NCI-H524 treated with DMSO at 0.1 percent for 48 hours (cell line): ENCODE measurements at places on chromosomes 7 and 10.

GRCh38 chr10:70481831-70482530, 3.4 kb downstream of the PALD1 start:
- no peak for DNase-seq

DNA sequence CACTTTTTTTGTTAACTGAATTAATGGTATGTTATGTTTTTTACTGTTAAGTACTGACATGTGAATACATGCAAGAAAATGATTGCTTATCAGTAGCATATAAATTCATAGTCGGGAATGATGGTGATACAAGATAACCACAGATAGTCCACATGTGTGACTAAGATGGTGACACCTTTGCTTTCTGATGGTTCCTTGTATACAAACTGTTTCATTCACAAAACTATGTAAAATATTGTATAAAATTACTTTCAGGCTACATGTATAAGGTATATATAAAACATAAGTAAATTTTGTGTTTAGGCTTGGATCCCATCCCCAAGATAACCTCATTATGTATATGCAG, 10.0 kb downstream of the CISD1 start:
- DNase-seq = no peak

DNA sequence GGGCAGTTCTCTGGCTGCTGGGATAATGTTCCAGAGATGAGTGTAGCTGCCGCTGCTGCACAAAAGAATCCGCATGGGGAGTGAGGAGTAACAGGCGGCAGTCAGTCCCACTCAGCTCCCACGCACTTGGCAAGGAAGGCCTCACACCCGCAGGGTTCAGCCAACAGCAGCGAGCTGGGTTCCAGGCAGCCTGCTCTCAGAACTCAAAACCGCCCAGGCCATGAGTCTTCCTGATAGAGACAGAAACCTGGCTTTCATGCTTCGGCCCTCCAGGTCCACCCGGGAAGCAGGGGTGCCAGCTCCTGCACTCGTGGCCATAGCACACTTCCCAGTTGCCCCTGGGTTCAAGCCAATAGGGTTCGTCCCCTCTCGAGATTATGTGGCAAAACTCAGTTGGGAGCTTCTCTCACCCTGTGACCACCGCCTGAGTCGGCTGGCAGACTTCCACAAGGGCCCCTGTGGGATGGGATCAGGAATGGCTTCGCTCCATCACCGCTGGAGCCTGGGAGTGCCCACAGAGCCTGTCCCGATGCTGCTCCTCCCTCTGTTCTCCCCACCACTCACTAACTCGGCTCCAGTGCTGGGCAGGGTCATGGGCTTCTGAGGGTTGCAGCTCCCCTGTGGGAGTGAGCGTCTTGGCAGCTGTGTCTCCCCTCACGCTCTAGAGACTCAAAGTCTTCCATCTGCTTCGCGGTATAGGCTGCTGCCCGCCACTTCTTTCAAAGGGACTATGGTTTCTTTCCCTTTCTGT, 20.6 kb downstream of the CLRN3 start:
- DNase-seq = no peak

DNA sequence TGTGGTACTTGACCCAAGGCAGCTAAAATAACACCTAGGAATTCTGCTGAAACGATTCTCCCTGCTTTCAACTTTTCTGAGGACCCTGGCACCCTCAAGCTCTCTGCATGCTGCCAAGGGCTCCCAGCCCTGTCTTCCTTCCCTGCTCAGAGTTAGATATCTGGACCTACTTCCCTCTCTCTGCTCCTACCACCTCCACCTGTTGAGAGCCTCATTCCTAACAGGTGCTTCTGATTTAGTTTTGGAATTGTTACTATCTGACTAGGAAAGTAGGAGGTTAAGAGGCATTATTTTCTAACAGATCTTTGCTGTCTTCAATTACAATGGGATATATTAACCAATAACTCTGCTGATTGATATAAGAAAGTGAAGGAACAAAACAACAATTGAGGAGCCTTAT, 253.8 kb downstream of the FZD1 start:
- no peak for DNase-seq

GRCh38 chr10:69801434-69802315, at the start of gene COL13A1:
Gene COL13A1, plus strand, starts transcription at chr10:69801906. Its CDS starts 518 bp downstream, at chr10:69802424.
- no peak for DNase-seq

GRCh38 chr7:158431941-158432347, 155.7 kb downstream of the PTPRN2 start:
- no peak for DNase-seq

DNA sequence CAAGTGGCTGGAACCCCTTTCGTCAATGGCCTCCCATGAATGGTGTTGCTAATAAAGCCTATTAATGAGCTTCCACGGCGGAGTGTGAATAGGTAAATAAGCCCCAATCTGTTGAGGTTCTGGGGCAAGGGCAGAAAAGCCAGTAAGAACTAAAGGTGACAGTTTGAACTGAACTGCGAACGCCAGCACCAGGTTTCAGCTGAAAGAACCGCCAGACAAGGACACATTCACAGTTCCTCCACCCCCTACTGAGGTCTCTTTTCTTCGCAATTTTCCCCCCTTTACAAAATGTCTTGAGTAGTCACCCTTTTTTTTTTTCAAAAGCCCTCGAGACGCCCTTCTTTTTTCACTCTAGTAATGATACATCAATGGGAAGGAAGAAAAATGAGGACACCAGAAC, 2.4 kb upstream of the FGFR2 start:
- no peak for DNase-seq

- DNase-seq = no peak
Observed at GRCh38 chr10:6617309-6618076, 37.4 kb upstream of the PRKCQ start.

DNA sequence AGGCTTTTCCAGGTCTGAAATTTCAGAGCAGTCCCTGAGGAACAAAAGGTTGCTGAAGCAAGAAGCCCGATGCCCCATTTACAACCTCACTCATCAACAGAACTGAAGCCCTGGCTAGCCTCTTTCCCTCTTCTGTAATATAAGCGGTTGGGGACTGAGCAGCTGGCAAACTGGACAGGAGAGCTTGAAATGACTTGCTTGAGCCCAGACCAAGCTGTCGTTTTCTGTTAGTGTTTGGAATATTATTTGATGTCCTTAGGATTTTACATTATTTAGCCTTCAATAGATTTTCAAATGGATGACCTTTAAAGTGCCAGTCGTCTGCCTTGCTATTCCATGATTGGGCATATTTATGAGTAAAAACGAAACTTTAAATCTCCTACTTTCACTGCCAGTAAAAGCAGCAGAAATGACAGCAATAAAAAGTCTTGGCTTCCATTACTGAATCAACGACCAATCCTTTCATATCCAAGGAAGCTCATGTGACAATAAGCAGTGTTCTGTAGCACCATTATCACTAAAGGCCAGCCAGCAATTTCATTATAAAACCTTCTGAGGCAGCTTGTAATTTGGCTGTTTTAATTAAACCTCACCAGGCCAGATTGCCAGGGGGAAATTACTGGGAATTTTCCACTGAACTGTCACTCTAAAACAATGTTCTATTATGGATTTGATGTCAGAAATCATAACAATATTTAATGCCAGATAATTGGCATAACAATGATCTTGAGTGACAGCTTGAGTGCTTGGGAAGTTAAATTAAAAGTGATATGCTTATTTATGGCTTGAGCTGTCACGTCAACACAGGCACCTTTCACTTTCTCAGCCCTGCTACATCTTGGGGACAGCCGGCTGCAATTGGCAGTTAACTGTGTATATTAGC, 85.9 kb downstream of the LSMEM1 start:
- DNase-seq = peak; percentile 70

GRCh38 chr10:95196046-95196445, 2.0 kb downstream of the ACSM6 start:
- no peak for DNase-seq

- DNase-seq = no peak
Observed at GRCh38 chr7:63042730-63043511, 955.7 kb upstream of the ZNF722 start.

- DNase-seq = no peak
Observed at GRCh38 chr7:98934267-98934666, 55.9 kb downstream of the TRRAP start.

- DNase-seq = no peak
Observed at GRCh38 chr10:103949728-103950127, 17.2 kb upstream of the SLK start.

DNA sequence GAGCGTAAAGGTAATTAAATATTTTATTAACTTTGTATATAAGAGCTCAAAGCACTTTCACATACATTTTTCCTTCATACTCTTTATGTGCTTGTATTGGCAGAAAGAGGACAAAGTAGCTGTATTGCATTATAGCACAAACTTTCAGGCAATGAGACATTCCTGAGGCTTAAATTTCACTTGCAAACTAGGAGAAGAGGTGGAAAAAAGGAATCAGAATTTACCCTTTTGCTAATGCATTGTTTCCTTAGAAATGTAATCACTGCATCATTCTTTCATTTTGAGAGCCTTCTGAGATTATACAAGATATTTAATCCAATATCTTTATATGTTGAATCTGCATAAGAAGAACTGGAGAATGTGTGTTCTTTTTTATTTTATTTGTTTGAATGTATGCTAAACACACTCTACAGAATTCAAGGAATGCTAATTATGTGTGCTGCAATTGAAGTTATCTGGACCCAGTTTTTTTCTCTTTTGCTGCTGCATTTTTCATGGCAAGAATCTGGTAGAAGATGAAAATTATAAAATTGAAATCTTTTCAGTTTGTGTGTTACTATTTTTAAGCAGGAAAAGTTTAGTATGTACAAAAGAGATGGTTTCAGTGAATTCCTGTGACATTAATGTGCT, 185.1 kb downstream of the NXPH1 start:
- DNase-seq = no peak

- DNase-seq = no peak
Observed at GRCh38 chr7:106569500-106569929, 91.4 kb downstream of the CCDC71L start.

DNA sequence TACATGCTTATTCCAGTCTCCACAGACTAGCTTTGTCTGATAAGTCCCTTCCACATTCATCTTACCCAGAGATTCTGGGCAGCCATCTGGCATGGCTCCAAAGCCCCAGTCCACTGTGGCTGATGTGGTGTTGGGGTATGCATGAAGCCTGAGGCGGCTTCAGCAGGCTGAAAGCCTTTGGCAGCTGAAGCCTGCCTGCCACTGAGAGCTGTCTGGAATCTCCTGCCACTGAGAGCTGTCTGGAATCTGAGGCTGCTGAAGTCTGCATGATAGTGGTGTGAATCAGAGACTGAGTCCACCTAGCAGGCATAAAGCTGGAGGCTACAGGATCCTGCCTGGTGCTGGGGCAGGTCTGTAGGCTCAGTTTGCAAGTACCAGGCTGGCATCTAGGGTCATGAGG, 87.1 kb downstream of the DYNC1I1 start:
- no peak for DNase-seq

DNA sequence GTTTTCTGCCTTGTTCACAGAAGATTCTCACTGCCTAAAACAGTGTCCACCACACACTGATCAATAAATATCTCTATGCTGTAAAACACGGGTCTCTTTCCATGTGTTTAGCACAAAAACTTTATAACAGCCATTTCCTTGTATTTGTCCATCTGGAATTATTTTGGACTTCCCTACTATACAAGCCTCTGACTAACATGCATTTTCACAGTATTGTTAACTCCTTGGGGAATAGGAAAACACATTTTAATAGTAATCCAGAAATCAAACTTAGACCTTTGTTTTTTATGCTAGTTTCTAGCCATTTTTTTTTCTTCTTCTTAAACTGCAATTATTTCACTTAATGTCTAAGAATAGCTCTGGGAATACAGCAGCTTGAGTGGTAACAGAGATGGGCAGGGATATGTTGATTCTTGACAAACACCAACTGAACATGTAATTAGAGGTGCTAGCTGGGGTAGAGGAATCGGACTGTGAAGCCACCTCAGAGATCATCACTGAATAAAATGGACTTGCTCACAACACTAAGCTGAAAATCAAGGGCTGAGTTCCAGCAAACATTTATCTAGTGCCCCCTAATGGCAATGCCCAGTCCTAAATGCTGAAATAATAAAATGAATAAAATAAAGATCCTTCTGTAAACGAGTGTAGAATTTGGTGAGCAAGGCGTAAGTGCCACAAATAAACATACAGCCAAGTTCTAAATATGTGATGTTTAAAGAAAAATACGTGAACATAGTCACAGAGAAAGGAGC, 593.1 kb downstream of the SORCS1 start:
- no peak for DNase-seq

GRCh38 chr10:1102831-1103230, 46.6 kb downstream of the WDR37 start:
- DNase-seq = no peak

GRCh38 chr10:126013489-126014281, 117.3 kb downstream of the FANK1 start:
- DNase-seq = no peak

GRCh38 chr7:8305625-8306388, 43.8 kb upstream of the ICA1 start:
- DNase-seq = no peak

DNA sequence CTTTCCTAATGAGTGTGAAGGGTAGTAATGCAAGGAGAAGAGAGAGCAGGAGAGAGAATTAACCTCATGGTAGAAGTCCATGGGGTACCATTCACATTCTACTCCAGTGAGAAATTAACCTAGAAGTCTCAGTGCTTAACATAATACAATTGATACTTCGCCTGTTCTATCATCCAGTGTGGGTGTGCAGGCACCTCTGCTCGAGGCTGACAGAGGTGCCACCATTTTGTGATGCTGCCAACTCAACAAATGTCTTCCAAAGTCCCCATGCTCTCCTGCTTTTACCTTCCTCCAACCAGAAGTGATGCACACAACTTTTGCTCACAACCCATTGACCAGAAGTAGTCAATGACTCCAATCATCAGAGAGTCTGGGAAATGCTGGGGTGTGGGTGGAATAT, 118.3 kb upstream of the LAMB4 start:
- DNase-seq = no peak

DNA sequence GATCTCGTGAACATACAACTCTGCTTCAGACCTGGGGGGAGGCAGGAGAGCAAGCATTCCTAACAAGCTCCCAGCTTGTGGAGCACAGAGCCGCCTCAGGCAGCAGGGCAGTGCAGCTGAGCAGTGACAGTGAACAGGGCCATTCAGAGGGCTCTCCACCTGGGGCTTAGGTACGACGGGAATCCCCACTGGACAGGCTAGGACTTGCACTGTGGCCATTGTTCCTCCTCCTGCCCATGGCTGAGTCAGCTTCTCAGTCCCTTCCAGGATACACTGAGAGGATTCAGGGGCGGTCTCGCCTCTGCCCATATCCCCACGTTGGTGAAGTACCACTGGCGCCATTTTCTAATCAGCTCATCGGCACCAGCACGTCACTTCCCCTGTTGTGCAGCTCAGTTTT, 71.1 kb downstream of the FIGNL1 start:
- no peak for DNase-seq

DNA sequence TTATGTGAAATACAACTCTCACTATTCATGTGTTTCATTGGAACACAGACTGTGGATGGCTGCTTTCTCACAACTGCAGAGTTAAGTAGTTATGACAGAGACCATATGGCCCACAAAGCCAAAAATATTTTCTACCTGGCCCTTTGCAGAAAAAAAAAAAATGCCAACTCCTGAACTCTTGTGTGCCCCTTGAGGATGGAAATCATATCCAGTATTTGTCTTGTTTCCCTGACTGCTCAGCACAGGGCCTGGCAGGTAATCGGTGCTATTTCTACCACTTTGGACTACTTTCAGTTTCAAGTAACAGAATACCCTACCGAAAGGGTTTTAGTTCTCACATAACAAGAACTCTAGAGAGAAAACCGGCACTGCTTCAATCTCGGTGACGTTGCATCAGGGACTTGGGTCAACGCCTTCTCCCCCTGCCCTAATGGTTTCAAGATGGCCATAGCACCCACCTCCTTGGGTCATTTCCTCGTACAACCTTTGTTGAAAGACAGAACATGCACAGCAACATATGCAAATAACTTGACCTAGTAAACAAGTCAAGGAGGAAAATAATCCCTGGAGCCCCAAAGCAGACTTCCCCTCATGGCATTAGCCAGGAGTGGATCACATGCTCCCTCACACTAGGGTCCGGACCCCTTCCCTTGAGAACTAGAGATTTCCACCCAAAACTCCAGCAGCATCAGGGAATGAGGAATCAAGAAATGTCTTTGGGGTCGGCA, 11.8 kb upstream of the GPNMB start:
- no peak for DNase-seq
